NCI-H2171 (cell line): ENCODE measurements at places on chromosomes 7 and 10.

GRCh38 chr7:7018290-7018689, 164.1 kb upstream of the C1GALT1 start:
- DNase-seq = no peak

- DNase-seq = no peak
These were observed 141.7 kb upstream of the CCDC6 start for GRCh38 chr10:60048091-60048501.

GRCh38 chr7:48441848-48442492, 270.7 kb downstream of the ABCA13 start:
- no peak for DNase-seq

DNA sequence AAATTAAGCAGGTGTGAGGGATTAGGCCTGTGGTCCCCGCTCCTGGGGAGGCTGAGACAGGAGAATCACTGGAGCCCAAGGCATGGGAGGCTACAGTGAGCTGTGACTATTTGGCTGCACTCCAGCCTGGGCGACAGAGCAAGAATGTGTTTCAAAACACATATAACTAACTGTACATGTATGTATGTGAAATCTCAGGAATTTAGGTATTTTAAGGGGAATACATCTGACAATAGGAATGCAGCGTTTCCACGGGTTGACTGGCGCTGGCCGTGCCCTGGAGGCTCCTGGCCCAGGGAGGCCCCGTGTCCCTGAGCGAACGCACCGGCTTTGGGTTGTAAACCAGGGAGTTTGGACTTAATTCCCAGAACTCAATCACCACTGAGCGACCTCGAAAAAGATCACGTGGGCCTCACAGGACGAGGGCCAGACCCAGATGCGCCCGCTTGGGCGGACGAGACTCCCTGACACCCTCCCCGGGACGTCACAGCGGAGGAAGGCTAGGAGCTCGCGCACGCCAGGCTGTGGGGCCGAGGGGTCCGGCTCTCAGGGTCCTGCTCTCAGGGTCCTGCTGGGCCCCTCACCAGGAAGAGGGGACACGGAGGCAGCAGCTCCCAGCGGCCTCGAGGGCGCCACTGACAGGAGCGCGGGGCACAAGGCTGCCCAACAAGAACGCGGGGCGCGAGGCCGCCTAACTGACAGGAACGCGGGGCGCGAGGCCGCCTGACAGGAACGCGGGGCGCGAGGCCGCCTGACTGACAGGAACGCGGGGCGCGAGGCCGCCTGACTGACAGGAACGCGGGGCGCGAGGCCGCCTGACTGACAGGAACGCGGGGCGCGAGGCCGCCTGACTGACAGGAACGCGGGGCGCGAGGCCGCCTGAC, 18.4 kb downstream of the PTPRN2 start:
- no peak for DNase-seq

GRCh38 chr7:144379776-144380384, 23.6 kb downstream of the NOBOX start:
- DNase-seq = no peak

- peak; percentile 95 for DNase-seq
These were observed 160.1 kb downstream of the FZD1 start for GRCh38 chr7:91424371-91424770.

DNA sequence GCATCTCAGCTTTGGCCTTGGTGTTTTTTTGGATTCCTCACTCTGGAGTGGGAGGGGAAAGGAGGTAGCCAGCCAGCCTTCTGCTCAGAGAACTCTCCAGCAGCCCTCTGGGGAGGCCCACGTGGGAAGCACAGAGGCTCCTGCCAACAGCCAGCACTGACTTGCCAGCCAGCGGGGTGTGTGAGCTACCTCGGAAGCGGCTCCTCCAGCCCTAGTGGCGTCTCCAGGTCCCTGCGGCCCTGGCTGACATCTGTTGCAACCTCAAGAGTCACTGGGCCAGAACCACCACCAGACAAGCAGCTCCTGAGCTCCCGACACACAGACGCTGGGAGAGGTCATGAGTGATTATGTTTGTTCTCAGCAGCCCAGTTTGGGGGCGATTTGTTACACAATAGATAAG, 180.2 kb upstream of the FZD8 start:
- peak; percentile 88 for DNase-seq

- DNase-seq = no peak
These were observed 78.5 kb upstream of the MYL10 start for GRCh38 chr7:101707587-101707986.

GRCh38 chr7:139055674-139056073, 19.8 kb upstream of the ZC3HAV1L start:
- DNase-seq = no peak
